ENCODE measurements at places on chromosomes 16 and 17.

- DNase-seq = no peak
Measured at GRCh38 chr17:8614988-8615387, 15.5 kb downstream of the MYH10 start.

- DNase-seq = no peak
Measured at GRCh38 chr16:1013593-1013900, 32.0 kb downstream of the SOX8 start.

GRCh38 chr16:70378869-70379493 lies 32.3 kb downstream of the DDX19A start:
- no peak for DNase-seq

DNA sequence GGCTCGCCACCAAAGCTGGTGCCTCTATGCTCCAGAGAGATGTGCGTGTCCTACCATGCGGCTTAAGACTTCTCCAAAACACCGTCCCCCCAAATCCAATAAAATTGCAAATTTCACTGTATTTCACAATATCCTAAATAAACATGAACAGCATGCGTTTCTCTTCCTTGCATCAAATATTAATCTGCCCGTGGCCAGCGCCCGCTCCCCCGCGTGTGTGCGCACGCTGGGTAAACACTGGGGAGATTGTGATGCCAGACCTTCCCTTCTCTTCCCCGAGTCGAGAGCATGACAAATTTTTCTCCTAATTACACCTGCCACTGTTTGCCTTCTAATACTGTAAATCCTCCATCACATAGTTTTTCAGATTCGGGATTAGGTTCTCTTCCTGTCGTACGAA lies 148.1 kb downstream of the MRM1 start:
- no peak for DNase-seq

DNA sequence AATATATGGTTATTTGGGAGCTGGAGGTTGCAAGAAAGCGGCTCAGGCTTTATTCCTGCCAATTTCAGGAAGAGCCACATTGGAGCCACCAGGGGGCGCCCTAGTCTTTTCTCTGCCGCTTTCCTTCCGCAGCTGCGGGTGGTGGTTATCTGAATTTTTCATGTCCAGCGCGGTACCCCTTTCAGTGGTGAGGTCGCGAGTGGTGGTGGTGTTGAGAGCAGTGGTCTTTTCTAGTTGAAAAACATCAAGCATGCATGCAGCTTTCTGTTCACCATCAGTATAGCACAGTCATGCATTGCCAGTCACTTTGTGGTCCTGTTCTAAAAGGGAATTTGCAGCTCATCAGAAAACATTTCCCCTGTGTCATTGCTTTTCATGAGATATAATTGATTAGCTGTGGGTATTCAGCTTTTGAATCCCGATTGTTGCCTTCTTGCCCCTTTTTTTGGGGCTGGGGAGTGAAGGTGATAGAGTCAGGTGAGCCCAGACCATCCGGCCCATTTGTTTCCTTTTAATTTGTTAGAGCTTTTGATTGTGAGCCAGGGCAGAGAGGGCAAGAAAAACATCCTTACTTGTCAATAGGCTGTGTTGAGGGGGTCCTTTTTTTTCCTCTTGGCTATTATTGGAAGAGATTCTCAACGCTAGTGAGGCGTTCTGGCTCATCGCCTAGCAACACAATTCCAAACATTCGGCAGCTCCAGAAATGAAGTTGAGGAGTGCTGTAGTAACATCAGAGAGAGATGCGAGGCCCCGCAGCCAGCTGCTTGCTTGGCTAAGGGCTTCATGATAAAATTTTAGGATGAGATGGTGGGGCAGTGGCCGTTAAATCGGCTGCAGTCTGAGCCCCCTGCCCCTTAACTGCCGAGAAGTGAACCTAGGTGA lies 119.0 kb downstream of the SNX29 start:
- peak; percentile 77 for DNase-seq

DNA sequence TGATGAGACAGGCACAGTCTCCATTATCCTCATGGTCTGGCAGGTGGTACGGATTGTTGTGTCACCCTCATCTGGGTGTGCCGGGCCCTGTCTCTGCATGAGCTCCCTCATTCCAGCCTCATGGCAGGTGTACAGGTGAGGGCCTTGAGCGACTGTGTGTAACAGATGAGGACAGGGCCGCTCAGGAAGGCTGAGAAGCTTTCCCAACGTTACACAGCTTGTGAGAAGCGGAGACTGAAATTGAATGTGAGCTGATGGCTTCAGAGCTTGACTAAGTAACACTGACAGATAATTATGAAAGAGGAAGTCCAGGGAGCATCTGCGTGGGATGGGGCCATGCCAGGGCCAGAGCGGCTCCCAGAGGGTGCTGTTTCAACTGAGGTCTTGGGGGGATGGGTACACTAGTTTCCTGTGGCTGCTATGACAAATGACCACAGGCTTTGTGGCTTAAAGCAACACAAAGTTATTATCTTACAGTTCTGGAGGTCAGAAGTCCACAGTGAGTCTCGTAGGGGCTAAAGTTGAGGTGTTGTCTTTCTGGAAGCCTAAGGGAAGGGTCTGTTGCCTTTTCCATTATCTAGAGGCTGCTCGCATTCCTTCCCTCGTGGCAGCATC lies 36.7 kb downstream of the CMIP start:
- peak; percentile 98 for DNase-seq

DNA sequence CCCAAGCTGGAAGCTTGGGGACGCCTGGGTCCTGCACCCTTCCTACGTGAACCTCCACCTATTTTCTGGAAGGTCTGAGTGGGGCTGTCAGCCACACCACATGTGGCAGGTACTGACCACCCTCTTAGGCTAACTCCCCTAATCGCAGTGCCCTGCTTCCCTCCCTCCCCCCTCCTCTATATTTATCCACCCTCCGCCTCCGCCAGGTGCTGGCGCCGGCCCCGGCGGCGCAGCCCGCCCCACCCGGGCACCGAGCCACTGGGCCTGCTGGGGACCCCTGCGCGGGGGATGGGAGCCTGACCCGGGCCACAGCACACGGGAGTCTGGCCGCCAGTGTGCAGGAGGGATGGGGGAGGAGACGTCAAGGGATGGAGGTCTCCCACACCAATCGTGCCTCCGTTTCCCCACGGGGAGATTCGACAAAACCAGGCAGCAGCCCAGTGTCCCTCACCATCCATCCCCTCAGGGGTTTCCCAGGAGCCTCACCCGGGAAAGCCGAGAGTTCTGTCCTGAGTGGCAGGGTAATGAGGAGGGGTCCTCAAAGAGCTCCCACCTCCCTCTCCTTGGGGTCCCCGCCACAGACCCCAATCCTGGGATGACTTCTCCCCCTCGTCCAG lies 1.3 kb downstream of the PLEKHH3 start:
- no peak for DNase-seq

GRCh38 chr17:80663781-80664206 lies 119.2 kb downstream of the RPTOR start:
- no peak for DNase-seq

- DNase-seq = no peak
Measured at GRCh38 chr16:64907844-64908243, 214.0 kb downstream of the CDH11 start.

DNA sequence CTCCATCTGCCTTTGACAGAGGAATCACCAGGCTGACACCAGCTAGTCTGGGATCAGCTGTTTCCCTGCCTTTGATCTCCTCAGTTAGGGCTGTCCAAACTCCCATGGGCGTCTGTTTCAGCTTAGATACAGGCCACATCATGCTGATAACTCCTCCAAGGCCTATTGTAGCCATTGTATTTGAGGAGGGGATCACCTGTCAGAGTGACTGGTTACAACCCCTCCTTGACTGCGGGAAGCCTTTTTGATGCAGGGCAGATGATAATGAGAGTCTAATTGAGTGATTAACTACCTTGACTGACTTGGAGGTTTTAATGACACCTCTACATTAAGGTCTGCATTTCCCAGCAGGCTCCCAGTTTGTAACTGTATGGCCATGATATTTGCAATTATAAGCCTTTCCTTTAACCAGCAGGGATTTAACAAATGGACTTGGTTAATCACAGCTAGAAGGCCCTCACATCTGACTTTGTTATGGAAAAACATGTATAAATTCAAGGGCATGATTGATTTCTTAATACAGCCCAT lies 863.5 kb downstream of the KCNJ2 start:
- DNase-seq = no peak

DNA sequence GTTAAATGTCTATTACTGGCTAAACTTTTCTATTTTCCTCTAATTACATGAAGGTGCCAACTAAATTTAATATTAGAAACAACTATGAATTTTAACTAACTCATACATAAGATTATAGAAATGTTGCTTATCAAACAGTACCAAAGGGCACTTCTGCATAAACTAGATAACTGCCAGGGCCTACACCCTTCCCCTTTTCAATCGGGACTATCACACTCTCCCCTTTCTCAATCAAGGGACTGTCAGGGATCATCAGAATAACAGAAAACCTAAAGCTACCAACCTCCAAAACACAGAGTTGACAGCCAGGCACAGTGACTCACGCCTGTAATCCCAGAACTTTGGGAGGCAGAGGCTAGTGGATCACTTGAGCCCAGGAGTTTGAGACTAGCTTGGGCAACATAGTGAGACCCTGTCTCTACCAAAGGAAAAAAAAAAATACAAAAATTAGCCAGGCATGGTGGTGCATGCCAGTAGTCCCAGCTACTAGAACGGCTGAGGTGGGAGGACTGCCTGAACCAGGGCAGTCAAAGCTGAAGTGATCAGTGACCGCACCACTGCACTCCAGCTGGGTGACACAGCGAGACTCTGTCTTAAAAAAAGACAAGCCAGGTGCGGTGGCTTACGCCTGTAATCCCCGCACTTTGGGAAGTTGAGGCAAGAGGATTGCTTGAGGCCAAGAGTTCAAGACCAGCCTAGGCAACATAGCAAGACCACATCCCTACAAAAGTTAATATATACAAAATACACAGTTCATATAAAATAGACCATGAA lies 3.2 kb upstream of the PHLPP2 start:
- DNase-seq = peak; percentile 28
